ENCODE measurements at places on chromosomes 12 and 14.

GRCh38 chr14:91298576-91298975, 54.1 kb upstream of the GPR68 start:
- no peak for DNase-seq

DNA sequence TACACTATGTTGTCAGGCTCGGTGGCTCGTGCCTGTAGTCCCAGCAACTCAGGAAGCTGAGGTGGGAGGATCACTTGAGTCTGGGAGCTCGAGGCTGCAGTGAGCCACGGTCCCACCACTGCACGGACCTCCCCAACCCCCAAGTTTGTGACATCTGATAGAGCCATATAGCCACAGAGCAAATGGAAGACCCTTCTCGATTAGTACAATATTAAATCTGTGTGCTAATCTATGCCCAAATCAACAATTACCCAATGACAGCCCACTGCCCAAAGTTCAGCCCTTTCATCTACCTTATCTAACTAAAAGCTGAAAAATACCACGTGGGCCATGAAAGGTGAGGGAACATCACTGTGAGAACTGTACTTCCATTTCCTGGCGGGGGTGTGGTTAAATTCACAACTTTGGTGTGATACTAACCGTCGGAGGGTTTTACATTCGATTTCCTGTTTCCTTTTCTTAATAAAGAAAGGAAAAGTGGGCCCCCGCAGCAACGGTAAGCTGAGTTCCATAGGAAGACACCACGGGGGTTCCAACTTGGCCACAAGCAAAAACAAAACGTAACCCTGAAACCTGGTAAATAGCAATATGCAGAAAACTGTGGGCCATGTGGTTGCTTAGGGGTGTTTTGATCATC, 31.2 kb upstream of the FOS start:
- peak; percentile 71 for DNase-seq

DNA sequence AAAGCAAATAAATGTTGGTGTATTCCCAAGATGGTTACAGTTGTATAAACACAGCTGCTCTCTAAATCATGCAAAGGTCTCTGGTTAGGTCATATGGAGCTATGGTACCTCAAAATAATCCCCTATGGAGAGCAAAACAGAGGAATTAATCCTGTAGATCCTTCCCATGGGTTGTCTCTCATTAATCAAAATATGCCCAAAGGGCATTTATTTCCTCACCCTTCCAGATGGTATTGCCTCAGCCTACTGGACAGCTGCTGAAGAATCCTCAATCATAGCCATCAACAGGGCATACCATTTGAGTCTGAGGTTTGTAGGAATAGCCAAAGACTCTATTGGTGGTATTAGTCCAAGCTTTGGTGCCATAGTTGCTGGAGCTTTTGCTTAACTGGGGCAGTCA, 360.9 kb downstream of the RPL10L start:
- no peak for DNase-seq

DNA sequence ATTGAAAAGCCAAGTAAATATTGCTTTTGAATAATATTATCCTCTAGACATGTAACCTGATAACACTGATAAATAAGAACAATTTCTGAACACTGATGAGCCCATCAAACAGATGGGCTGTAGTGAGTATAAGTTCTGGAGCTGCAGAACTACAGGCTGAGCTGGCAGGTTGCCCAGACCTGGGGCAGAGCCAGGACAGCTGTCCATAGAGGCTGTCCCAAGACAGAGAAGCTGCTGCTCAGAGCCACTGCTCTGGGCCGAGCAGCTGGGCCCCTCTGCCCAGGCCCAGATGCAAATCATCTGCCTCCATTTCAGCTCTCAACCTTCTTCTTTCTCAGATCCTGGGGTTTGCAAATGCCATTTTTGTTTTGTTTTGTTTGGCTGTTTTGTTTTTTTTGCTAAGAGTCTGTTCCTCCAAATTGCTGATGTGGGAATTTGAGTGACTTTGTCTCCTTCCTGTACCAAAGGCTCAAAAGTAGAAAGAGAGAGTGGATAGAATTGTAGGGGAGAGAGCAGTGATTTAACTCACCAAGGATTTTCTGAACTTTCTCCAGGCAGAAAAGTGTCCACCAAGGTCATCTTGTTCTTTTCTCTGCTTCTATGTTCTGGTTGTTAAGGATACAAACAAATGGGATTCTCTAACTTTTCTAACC, 4.0 kb upstream of the TESPA1 start:
- DNase-seq: no peak

DNA sequence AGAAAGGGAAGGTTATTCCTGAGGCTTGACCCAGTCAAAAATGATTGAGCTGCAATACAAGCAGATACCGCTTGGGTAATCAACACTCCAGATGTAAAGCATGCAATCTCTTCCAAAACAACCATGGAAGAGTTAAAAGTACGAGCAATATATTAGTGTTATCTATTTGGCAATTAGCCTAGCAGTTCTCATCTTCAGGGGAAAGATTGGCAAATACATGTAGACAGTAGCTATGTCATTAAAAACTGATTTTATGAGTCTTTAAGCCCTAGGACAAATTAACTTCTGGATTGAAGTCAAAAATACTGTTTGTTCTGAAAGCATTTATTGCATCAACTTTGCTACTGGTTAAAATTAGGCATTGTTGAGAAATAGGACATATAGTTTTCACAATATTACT, 9.3 kb upstream of the GYS2 start:
- DNase-seq: no peak

- no peak for DNase-seq
Observed at GRCh38 chr14:101950516-101951215, 13.7 kb upstream of the DYNC1H1 start.

DNA sequence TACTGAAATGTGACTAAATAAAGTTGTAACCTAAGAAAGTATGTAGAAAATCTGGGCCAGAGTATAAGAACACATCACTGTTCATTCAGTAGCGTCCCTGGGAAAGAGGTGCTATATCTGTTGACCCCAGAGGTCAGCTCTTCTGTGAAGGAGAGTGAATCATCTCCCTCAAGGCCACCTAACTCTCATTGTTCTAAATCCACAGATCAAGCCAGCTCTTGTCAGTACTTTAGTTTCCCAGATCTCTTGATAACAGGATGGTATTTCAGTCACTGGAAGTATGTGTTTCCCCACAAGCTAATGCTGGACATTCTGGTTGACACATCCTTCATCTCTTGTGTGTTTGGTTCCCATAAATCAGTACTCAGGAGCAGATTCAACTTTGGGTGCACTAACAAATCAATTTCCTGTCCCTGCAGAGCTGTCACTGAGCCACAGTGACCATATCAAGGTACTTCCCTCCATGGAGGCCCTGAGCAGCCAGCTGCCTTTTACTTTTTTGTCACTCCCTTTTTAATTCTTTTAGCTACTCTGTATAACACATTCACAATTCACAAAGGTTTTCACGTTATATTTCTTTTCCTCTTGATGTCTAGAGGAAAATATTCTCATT, 7.8 kb downstream of the KRT1 start:
- no peak for DNase-seq

GRCh38 chr14:83864106-83864505, 1665.8 kb upstream of the FLRT2 start:
- no peak for DNase-seq

DNA sequence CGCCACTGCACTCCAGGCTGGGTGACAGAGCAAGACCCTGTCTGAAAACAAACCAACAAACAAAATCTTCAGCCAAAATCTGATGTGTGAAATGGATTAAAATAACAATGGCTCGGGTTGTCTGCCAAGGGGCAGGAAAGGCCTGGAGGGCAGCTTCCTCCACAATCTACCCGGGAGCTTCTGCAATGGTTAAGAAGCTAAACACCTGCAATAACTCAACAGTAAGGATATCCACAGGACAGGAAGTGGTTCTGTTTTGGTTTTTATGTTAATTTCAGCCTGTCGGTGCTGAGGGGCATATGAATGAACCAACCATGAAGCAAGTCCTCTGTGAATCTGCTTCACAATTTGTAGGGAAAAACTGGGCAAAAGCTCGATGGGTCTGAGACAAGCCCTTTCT, 34.4 kb downstream of the RAD52 start:
- DNase-seq: no peak

DNA sequence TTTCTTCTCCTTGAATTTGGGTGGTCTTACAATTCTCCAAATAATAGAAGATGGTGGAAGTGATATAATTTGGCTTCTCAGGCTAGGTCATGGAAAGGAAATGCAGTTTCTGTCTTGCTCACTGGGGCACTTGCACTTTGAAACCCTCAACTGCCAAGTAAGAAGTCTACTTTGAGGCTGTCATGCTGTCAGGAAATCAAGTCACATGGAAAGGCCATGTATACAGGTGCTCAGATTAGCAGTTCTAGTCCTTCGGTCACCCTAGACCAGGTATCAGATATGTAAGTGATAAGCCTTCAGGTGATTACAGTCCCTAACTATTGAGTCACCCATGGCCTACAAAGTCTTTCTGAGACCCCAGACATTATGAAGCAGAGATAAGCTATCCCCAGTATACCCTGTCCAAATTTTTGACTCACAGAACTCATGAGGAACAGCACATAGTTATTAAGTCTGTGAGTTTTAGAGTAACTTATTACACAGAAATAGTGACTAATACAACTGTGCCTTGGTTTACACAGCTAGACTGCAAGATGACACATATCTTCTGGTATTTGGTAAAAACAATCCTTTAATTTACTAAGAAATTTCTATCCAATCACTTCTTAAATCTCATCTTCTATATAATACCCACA, 26.3 kb upstream of the BBS10 start:
- DNase-seq: no peak

DNA sequence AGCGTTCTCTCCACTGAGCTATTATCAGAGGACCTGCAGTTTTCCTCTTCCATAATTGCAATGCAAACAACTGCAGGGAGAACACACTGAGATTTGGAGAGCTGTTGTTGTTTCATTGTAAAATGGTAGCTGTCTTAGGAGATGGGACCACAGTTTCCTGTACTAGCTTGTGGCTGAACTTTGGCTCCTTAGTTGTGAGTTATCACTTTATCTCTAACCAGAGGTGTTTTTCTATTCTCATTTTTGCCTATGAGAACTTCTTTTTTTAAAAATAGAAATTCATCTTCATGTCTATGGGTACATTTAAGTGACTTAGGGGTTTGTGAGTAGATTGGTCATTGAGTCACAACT, 216.5 kb downstream of the SLC38A4 start:
- no peak for DNase-seq

- DNase-seq: no peak
Observed at GRCh38 chr14:63394841-63395240, 76.1 kb upstream of the GPHB5 start.

GRCh38 chr12:122385171-122386016, 37.1 kb downstream of the CLIP1 start:
- no peak for DNase-seq

GRCh38 chr12:6465467-6466183, 4.9 kb downstream of the VAMP1 start:
- DNase-seq: no peak

- no peak for DNase-seq
Observed at GRCh38 chr14:72699852-72700257, 194.0 kb downstream of the DPF3 start.

DNA sequence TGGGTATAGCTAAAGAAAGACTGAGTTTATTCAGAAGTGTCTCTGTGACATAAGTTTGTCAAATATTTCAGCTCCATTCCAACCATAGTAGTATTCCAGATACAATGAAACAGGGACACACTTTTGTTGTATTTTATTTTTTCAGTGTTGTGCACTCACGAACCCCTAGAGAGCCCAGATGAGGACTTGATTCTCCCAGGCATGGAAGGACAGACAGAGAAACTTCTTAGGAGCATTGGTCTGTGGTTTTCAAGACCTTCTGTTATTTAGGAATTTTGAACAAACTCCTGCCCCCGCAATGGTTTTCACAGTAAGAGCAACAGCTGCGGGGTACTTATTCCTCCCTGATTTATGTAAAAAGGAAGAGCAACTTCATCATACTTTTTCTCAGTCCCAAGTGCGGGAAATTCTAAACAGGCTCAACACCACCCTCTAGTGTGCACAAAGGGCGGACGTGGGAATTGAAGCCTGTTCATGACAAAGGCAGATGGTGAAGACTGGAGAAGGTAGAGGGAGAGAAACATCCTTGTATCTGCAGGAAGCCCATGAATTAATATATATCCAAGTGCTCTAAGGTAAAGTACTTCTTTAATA, 147.6 kb downstream of the PAH start:
- DNase-seq: peak; percentile 24

DNA sequence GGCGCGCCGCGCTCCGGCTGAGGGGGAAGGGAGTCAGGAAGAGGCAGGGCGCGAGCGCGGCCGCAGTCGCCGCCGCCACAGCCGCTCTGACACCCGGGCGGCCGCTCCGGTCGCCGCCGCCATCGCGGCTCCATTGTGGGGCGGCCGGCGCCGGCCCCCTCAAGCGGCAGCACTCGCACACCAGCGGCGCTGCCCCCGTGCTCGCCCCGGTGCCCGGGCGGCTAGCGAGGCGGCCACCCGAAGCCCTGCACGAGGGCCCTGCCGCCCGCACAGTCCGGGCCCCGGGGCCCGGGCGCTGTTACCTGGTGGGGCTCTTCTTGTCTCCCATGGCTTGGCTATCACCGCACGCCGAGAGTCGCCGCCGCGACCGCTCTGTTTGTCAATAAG, 202 bp downstream of the YAF2 start:
- no peak for DNase-seq

DNA sequence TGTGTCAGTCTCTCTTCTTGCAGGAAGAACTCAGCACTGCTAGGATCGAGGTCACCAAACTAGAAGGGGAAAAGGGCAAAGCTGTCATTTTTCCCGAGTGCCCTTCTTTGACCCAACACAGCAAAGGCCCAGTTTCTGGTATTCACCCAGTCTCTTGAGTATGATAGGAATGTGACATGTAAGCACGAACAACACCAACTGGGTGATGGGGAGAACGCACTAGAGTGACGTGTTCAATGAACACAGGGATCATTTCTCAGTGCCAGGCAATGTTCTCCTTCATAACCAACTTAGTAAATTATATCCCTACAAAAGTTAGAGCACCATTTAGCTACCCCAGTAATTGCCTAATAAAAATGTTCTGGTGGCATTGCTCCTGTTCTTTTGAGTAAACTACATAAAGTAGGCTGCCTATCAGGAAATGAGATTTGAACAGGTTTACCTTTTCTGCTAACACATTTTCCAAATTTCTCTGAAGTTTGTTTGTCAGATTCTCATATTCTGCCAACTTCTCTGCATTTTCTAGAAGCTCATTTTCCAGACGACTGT, 64.5 kb downstream of the NIN start:
- no peak for DNase-seq

- no peak for DNase-seq
Observed at GRCh38 chr12:44817687-44818086, 58.4 kb downstream of the NELL2 start.
